ENCODE measurements at places on chromosomes 4 and X.
A peak's percentile ranks its signal among the peaks of the same experiment; 100 is the strongest.

GRCh38 chr4:93810340-93810992, 18.1 kb upstream of the ATOH1 start:
- DNase-seq, result no peak

- no peak for DNase-seq
These were observed 218.7 kb upstream of the NDST4 start for GRCh38 chr4:115332078-115332477.

GRCh38 chr4:15717657-15718416, 15.0 kb downstream of the BST1 start:
- DNase-seq, result no peak

GRCh38 chr4:149135062-149135461, 680.6 kb downstream of the IQCM start:
- DNase-seq, result no peak

DNA sequence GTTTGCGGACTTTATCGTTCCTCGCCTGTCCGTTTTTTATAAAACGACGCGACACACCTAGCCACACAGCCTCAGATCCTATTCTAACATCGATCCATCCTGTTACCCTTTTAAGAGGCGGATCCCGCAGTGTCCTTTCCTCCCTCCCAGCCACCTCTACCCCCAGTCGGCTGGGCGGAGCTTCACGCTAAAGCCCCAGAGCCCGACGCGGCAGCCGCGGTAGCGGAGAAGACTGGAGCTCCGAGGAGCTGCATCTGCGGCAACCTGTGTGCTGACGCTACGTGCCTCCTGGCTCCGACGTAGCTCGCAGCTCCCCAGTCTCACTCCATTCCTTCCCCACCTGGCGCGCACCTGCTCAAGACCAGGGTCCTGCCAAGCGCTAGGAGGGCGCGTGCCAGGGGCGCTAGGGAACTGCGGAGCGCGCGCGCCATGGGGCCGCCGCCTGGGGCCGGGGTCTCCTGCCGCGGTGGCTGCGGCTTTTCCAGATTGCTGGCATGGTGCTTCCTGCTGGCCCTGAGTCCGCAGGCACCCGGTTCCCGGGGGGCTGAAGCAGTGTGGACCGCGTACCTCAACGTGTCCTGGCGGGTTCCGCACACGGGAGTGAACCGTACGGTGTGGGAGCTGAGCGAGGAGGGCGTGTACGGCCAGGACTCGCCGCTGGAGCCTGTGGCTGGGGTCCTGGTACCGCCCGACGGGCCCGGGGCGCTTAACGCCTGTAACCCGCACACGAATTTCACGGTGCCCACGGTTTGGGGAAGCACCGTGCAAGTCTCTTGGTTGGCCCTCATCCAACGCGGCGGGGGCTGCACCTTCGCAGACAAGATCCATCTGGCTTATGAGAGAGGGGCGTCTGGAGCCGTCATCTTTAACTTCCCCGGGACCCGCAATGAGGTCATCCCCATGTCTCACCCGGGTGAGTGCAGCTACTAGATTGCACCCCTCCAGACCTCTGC, at the start of gene RNF128:
TSS of gene RNF128 (plus strand) at position 217 of the 953 bp plus-strand sequence. CDS start at position 430, 213 bp downstream.
- peak; percentile 38 for DNase-seq

- DNase-seq, result no peak
These were observed 6.7 kb downstream of the MAGEE1 start for GRCh38 chrX:76434103-76434741.

Data from RWPE2 (cell line).